ENCODE measurements at places on chromosomes 2 and 18. TPM values are rescaled to one million over a fixed set of nuclear protein-coding genes. Genes with fewer than 3 reads are reported as not detected.

Gene GAL3ST2
- not detected for total RNA-seq

Gene PLGLB2
- not detected for total RNA-seq

Gene PSMA8
- not detected for total RNA-seq

Gene MRO
- total RNA-seq = 1.7 TPM

Gene GLI2
- 41.4 TPM for total RNA-seq

Gene ITGB6
- total RNA-seq = not detected

Gene ALPG
- 0.89 TPM for total RNA-seq

Gene RAD51AP2
- total RNA-seq = 0.10 TPM

Gene STARD6
- total RNA-seq = not detected

DNA sequence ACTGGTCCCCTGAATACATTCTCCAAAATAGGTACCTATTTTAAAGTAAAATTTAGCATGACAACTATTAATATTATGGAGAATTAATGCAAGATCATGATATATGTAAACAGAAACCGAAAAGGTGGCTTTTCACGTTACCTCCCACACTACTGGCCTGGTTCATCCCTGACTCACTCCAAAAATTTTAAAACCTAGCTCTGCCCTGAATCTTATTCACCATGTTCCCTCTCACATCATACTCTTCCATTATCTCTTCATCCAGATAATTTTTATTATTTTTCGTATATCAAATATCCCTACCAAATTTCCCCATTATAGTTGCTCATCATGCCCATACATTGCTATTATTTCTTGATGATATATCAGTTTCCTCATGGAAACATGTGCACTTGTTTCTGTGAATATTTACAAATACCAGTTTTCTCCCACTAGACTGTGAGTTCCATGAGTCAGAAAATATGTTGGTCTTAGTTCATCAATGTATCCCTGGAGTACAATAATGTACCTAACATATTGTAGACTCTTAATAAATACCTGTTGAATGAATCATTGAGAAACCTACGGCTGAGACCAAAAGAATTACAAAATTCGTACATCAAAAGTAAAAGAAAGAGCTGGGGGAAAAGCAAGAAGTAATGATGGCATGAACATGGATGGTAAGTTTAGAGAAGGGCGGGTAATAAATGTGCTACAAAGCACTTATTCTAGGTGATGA is 360.1 kb upstream of the CHAC2 start:
- DNase-seq = no peak

DNA sequence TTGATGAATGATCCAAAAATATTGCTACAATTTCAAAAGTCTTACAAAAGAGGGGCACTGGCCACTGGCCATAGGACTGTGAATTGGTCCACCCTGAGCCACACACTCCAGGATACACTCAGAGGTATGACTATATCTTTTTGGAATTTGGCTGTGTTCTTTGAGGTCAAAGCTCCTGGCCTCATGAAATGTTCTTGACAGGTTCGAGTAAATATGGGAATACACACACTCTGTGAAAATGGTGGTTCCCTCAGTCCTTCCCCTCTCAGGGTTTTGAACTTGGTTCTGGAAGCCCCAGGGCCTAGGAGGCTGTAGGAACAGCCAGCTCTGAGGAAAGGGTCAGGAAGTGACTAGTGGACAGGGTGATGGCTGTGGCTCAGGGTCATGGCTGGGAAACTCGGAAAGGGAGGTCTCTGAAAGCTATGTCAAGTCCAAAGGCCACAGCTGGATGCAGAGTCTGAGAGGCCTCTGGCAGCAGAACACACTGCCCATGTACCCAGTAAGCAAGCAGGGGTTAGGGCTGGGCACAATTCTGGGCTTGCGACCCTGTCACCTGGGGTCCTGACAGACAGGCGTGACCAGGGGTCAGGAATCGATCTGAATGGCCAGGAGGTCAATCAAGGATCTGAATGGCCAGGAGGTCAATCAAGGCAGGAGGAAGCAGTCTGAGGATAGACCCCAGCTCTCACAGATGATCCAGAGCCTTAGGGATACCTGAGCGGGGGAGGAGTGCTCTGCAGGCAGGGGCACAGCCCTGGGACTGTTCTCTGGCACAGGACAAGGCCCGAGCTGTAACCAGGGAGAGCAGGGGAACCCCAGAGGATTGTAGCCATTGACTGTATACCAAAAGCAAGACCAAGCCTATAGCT is 223.4 kb upstream of the SMAD2 start:
- DNase-seq = no peak

GRCh38 chr2:30847841-30848240 is 40.6 kb upstream of the CAPN13 start:
- DNase-seq = no peak

DNA sequence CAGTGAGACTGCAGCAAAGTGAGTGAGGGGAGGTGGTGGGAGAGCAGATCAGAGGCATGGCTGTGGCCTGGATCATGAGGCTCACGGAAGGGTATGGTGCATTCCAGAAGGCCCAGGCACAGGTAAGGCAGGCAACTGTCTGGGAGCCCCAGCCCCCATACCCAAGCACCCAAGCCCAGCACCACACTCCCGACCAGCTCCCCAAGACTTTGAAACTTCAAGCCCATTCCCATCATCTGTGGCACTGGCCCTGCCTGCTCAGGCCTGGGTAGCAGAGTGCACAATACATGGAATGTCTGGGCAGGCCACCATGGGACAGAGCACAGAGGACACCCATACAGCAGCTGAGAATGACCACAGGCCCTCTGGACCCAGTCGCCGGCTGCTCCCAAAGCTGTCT is 202.6 kb upstream of the ARL4C start:
- no peak for DNase-seq

- DNase-seq = no peak
Measured at GRCh38 chr2:43948370-43948769, 47.4 kb downstream of the LRPPRC start.

- DNase-seq = no peak
Measured at GRCh38 chr2:80266231-80266630, 38.3 kb downstream of the LRRTM1 start.

- no peak for DNase-seq
Measured at GRCh38 chr18:39994498-39994897, 1960.5 kb upstream of the PIK3C3 start.

DNA sequence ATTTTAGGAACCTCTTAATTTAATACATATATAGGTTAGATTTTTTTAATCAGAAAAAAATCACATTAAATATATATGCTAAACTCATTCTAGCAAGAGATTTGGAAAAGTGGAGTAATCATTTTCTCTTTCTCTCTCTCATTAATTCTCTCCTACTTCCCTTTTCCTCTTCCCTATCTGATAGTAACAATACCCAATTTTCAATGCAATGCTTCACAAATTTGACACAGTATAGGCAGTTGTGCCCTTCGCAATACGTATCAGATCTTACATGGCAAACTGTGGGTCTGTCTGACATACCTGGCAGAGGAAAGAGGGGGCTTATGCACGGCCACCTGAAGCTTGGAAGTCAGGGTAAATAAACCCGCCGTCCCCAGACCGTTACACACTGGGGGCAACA is 444.3 kb downstream of the NBAS start:
- no peak for DNase-seq

GRCh38 chr2:60739156-60739555 is 16.9 kb upstream of the PAPOLG start:
- DNase-seq = no peak

DNA sequence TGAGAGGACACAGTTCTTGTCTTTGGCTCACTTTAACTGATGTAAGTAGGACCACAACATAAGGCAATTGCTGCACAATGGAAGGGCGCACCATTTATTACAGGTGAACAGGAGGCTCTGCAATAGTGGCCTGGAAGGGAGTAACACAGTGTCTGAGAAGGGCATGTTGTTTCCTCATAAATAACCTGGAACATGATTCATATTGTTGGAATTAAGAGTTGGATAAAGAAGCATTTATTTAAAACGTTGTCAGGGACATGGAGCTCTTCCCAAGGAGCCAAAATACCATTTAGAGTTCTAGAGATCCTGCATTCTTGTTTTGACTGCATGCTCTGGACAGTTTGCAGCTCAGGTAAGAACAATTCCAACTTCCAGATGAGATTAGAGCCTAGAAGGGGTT is 110.4 kb downstream of the PLCL1 start:
- no peak for DNase-seq

- DNase-seq = no peak
Measured at GRCh38 chr2:64542071-64543007, 18.2 kb downstream of the AFTPH start.

- DNase-seq = no peak
Measured at GRCh38 chr18:40075616-40076015, 1879.4 kb upstream of the PIK3C3 start.

GRCh38 chr2:16069663-16069932 is 129.2 kb downstream of the MYCN start:
- no peak for DNase-seq

GRCh38 chr2:188765522-188766470 is 208.4 kb upstream of the COL3A1 start:
- DNase-seq = peak; percentile 7

DNA sequence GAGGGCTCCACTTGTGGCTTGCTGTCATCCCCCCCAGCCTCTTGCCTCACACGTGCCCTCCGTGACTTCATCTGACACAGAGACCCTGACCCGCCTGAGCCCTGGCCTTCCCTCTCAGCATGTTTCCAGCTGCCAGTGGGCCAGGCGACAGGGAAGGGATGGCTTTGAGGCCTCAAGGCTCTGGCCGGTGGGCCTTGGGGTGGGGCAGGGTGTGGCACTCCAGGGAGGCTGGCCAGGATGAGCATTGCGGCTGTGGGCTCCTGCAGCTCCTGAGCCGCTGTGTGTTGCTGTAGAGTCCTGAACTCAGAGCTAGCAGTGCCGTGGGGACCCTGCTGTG is 85.0 kb downstream of the TFCP2L1 start:
- DNase-seq = no peak

GRCh38 chr2:168698969-168699368 is 103.5 kb upstream of the NOSTRIN start:
- DNase-seq = no peak

- DNase-seq = no peak
Measured at GRCh38 chr2:146870691-146871090, 974.1 kb upstream of the ACVR2A start.

- no peak for DNase-seq
Measured at GRCh38 chr2:19496646-19497045, 138.2 kb upstream of the OSR1 start.

GRCh38 chr2:10977003-10977402 is 65.3 kb downstream of the KCNF1 start:
- DNase-seq = peak; percentile 59

- DNase-seq = no peak
Measured at GRCh38 chr2:108257757-108258331, 18.1 kb downstream of the SULT1C3 start.

- peak; percentile 10 for DNase-seq
Measured at GRCh38 chr2:96523659-96524481, 12.7 kb upstream of the ARID5A start.

GRCh38 chr2:207200136-207200535 is 34.4 kb upstream of the KLF7 start:
- DNase-seq = no peak

DNA sequence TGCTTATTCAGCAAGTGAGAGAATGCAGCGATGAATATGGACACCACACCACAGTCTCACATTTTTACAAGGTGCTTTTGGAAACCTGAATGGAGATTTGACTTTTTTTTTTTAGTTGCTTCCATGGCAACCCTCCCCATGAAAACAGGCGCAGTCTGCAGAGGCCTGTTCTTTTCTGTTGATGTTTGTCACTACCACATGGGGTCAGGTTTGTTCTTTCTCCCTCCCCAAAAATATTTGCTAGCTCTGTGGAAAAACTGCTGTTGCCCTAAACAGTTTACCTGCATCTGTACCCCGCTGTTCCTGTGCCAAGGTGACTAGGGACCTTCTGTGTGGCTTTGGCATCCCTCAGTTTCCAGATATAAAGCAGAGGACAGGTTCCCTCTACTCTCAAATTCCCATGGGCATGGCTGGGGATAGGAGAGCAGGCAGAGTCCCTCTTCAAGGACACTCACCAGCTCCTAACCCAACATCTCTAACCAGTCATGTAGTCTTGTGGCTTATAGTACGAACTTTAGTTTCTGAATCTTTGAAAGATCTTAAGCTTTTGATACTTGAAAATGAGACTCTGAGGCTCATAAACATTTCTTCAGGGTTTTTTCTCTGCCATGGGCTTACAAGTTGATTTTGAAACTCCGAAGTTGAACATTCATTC is 14.7 kb upstream of the MAPRE2 start:
- no peak for DNase-seq

- no peak for DNase-seq
Measured at GRCh38 chr2:43579275-43579981, 16.4 kb downstream of the THADA start.

DNA sequence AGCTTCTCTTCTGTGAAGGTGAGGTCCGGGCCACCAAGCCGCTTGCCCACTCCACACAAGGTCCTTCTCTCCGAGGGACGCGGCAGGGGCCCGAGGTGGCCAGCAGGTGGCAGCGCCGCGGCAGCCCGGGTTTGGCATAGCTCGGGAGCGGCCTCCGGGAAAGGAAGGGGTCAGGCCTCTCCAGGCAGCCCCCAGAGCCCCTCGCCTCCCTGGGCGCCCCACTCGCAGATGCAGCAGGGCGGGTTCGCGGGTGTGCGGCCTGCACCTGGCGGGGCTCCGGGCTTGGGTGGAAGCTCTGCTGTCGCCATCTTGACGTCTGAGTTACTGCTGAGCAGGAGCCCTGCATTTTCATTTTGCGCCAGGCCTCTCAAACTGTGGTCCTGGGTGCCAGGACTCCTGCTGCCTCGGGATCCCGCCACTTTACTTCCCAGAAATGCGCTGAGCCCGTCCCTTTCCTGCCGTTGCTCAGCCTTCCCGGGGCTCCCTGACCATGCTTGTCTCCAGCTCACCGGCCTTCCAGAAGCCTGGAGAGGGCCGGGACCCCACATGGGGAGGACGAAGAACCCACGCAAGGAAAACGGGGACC is 18.6 kb upstream of the NCL start:
- DNase-seq = peak; percentile 96

DNA sequence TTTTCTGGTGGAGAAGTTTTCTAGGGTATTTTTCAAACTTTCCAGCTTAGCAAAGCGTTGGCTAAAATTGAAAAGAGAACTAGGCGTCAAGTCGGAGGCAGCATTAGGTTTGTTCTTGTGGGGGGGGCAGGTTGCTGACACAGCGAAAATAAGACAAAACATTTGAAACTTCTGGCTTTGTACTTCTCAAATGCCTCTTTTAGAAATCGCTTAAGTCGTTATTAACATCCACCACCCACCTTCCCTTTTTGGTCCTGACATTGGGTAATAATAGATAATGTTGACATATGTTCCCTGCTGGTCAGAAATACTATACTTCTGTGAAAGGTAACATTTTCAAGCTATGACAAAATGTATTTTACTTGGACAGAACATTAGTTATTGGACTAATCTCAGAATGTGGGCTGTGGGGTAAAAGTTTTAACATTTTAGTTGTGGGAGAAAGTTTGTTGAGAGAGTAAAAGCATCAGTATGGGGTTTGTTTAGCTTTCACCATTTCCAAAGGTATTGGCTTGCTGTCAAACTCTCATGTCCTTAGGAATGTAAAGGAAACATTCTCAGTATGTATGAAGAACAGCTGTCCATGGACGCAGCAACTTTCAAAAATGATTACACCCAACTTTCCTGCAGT is 88.1 kb upstream of the ZEB2 start:
- DNase-seq = no peak

- no peak for DNase-seq
Measured at GRCh38 chr18:79919089-79919488, 32.4 kb downstream of the SLC66A2 start.

GRCh38 chr2:181252262-181253148 is 204.7 kb upstream of the ITGA4 start:
- DNase-seq = no peak

Data from H7 (cell line).